ENCODE measurements at places on chromosomes 3 and 15.

- DNase-seq: no peak
These were observed 249.3 kb upstream of the THBS1 start for GRCh38 chr15:39331584-39331983.

GRCh38 chr3:105791131-105791530 lies 77.7 kb downstream of the CBLB start:
- no peak for DNase-seq

DNA sequence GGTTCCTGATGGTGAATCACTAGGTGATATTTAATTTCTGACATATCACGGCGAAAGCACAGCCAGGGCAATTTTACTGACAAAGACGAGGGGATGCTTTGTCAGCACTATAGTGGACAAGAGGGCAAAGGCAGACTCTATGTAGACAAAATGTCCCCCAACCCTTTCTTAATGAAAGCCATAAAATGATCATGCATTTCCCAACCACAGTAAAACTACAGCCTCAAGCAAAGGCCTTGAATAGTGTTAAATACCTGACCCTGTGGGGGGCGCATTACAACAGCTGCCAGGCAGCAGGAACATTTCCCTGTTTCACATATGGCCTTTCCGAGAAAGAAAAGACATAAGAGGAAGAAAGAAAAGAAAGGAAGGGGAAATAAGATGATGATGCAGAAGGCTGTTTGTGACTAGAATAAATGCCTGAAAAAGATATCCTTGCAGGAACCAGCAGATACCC lies 49.5 kb downstream of the GLDN start:
- no peak for DNase-seq

DNA sequence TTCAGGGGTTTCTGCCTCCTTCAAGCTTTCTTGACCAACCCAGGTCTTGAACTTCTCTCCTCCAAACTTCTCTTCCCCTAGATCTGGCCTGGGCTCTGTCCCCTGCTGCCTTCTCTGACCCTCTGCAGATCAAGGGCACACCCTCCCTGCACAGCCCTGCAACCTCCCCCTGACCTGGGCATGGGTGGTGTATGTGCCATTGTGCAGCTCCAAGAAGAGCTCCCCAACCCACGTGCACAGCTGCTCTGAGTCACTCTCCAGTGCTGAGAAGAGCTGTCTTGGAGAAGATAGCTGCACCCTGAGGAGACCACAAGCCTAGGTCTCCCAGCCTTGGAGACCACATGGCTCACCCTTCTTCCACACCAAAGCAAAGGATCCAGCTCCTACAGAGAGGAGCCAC lies 8.0 kb downstream of the MAN2C1 start:
- DNase-seq: no peak

DNA sequence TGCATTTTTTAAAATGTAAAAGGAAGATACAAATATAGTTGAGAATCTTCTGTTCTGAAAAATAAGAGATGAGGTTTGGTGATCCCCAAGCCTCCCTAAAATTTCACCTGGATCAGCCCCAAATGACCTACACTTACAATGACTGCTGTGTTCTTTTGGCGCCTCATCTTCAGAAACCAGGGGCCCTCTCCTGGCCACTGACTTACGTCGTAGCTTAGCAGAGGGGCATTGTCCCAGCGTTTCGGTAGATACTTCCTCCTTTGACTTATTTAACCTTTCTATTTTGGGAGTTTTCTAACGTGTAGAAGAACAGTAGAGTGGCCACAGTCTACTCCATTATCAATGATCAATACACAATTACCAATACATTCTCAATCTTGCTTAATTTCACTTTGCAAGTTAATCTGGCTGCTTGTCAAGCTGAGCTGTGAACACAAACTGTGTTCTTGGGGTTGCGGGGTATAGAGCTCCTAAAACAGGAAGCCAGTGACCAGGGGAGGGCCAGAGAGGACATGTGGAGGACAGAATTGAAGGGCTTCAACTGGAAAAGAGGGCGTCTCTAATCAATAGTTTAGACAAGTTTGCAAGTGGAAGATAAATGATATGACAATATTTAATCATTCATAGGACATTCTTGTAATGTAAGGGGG lies 419.5 kb downstream of the LPP start:
- no peak for DNase-seq

- no peak for DNase-seq
These were observed 71.7 kb upstream of the SNRK start for GRCh38 chr3:43214616-43215015.
